ENCODE measurements at places on chromosomes 7 and 10.

- DNase-seq = no peak
These were observed 814 bp downstream of the RUFY2 start for GRCh38 chr10:68406111-68406814.

- DNase-seq = no peak
These were observed 19.8 kb upstream of the WIPI2 start for GRCh38 chr7:5170251-5170650.

DNA sequence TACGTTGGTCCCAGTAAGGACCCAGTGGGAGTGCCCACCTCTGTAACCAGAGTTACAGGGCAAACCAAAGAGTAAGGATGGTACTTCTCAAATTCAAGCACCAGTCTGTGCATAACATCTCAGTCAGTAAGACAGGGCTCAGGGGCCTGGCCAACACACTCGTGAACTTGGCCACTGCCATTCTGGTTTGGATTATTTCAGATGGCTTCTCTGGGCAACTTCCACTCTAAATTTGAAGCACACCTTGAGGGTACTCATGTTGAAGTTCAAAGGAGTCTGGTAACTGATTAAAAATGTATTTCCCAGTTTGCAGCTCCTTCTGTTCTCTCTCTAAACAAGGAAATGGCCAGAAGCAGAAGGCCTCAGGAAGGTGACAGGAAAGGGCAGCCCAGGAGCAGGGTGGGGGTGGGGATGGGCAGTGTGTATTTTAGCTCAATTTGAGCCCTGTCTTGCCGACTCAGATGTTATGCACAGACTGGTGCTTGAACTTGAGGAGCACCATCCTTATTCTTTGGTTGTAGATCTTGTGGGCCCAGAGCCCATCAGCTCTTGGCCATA is 107.3 kb upstream of the GLI3 start:
- no peak for DNase-seq

DNA sequence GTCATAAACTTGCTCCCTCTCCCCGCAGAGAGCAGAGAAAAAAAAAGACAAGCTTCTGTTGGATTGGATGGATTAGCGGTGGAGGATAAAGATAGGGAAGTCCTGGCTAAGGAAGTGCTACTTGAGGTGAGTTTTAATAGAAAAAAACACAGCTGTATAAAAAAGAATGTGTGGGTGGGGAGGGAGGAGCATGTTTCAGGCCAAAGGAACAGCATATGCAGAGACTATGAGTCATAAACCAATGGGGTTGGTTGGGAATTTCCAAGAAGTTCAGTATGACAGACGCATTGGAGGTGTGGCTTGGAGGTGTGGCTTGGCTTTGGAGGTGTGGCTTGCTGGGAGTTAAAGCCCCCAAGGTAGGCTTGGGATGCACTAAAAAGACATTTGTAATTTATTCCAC is 103.0 kb upstream of the LSM8 start:
- DNase-seq = no peak

DNA sequence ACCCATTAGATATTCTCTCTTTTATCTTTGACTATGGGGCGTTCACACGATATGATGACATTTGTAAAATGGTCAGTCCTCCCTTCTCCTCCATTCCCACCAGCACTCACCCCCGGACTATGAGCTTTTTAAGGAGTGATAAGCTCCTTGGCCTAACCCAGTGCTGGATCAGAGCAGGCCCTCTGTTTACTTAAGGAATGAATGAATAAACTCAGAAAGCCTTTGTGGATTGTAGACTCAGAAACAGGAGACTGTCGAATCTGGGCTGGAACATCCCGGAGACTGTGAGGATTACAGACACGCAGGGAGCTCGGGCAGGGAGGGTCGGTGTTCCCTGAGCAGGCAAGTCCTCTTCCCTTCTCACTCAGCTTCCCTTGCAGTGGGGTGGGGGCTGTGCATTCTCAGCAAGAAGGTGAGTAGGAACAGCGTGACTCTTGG is 6.8 kb upstream of the ZCCHC24 start:
- DNase-seq = no peak

DNA sequence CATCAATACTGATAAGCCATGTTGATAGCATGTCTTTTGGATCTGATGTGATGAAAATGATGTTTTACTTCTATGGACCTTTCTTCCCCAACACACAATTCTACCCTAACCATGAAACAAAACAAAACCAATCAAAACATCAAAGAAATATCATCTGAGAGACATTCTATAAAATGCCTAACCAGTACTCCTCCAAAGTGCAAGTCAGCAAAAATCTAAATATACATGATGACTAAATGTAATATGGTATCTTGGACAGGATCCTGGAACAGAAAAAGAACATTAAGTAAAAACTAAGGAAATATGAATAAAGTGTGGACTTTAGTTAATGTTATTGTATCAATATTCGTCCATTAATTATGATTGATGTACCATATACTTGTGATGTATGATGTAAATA is 625.1 kb downstream of the MAGI2 start:
- no peak for DNase-seq

- DNase-seq = no peak
These were observed 279.3 kb upstream of the SHH start for GRCh38 chr7:156091519-156092080.

DNA sequence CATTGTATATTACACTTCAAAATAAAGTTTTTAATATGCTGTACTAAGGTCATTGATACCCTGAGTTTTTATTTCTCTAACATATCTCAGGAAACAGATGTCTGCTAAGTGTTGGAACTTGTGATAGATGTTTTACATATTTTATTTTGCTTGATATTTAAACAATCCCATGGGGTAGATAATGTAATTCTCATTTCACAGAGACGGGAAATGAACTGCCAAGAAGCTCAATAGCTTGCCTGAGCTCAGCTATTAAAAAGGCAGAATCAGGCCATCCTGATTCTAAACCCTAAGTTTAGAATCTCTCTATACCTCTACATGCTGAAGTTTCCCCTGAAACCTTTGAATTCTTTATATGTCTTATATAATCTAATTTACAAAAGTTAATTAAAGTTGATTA is 126.3 kb downstream of the LRRC18 start:
- no peak for DNase-seq

All from stimulated activated CD8-positive, alpha-beta memory T cell treated with anti-CD3 and anti-CD28 coated beads, Interleukin-4, amount 100 ng/mL, for 1 hour (primary cell).